ENCODE measurements at places on chromosomes 6 and 20.
A peak's percentile ranks its signal among the peaks of the same experiment; 100 is the strongest.

GRCh38 chr6:53124131-53124800 lies 24.4 kb downstream of the GCM1 start:
- DNase-seq = no peak

GRCh38 chr6:118187568-118188164 lies 280.6 kb downstream of the SLC35F1 start:
- no peak for DNase-seq

DNA sequence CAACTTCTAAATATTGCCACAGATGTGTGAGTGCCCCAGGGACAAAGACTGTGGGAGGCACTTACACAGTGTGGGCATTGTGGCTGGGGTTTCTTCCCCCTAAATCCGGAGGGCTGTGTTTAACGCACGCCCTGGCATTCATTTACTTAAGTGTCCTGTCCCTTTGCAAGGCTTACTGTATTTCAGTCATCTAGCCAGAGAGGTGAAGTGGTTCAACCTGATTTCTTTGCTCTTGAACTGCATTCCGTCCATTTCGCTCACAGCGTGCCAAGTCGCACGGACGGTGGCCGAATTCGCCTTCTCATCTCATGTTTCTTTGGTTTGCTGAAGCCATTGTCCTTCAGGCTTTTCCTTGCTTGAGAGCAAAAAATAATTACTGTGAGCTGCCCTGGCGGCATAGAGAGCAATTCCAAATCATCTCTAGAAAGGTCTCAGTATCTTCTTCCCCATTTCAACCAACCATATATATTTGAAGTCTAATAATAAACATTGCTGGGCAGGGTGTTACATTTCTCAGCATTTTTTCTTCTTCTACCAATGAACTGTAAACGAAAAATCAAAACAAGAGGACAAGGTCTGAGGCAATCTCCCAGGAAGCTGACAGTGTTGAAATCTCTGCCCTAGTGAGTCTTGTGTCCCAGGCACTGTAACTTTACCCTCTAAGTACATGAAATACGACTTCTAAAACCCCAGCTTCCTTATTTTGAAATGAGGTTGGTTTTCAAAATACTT lies 16.9 kb downstream of the SYTL3 start:
- DNase-seq = no peak

- DNase-seq = no peak
Observed at GRCh38 chr20:34997131-34997561, 41.5 kb downstream of the MYH7B start.

DNA sequence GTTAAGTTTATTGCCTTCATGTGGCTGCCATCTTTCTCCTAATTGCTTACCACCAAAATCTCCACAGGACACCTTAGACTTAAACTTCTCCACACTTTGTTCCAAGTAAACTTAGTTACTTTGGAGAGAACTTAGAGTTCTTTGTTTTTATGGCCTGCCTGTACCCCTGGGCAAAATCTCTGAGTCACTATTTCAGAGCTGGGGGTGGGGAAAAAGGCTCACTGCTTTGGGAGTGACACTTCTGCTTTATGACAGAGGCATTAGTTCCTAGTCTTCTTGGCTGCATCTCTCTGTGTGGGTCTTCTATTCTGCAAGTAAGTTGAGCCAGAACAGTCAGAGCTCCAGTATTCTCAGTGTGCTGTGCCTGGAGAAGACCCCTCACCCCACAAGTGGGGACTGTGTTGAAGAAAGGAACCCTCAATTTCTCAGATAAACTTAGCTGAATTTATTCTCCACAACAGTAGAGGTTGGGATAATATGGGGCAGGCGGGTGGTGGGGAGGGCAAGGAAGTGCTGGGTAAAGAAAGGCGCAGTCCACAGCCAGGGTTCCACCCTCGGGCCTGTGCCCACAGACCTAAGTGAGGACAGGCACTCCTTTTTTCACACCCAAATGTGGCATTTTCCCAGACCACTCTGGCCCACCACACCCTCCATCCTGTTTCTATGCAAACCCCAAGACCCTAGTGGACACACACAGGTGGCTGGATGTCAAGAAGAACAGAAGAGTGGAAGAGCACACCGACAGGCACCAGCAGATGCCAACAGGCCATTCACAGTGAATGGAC lies 636.6 kb upstream of the MAN1A1 start:
- no peak for DNase-seq

- no peak for DNase-seq
Observed at GRCh38 chr6:167766986-167767714, 59.6 kb upstream of the AFDN start.

GRCh38 chr6:39344821-39345280 lies 22.3 kb upstream of the KCNK16 start:
- DNase-seq = no peak

- no peak for DNase-seq
Observed at GRCh38 chr6:12572896-12573827, 143.4 kb upstream of the PHACTR1 start.

GRCh38 chr20:16066571-16066970 lies 506.7 kb downstream of the KIF16B start:
- no peak for DNase-seq

DNA sequence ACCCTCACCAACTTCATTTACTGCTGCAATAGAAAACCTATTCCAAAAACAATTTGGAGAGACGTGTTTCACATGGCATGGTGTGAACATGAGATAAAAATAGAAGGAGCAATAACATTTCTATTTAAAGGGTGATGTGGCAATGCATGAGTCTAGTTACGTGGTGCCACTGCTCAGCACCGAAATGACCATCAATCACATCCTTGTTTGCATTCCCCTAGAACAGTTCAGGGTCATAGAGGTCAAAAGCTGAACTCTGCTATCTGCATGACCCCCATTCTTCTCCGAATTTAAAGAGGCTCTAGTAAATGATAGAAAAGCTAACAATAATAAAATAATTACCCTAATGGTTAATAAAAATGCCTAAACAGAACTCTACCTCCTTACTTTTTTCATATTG lies 29.5 kb downstream of the ROS1 start:
- no peak for DNase-seq

DNA sequence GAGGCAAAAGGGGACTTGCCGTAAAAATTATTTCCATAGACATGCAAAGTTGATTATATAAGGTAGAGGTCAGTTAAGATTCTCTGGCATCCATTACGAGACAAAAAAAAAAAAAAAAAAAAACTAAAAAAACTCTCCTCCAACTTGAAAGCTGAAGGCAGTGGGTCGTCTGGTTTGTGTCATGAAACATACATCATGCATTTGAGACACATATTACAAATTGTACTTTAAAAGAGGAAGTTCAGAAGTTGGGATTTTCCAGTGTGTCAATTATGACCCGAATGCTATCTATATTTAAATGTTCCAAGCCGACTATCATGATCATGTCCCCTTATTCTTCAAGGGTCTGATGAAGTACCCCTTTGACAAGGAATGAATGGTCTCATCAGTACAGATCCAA lies 125.1 kb downstream of the ZNF217 start:
- no peak for DNase-seq

- DNase-seq = no peak
Observed at GRCh38 chr6:63560801-63561287, 11.4 kb upstream of the LOC128125822 start.

DNA sequence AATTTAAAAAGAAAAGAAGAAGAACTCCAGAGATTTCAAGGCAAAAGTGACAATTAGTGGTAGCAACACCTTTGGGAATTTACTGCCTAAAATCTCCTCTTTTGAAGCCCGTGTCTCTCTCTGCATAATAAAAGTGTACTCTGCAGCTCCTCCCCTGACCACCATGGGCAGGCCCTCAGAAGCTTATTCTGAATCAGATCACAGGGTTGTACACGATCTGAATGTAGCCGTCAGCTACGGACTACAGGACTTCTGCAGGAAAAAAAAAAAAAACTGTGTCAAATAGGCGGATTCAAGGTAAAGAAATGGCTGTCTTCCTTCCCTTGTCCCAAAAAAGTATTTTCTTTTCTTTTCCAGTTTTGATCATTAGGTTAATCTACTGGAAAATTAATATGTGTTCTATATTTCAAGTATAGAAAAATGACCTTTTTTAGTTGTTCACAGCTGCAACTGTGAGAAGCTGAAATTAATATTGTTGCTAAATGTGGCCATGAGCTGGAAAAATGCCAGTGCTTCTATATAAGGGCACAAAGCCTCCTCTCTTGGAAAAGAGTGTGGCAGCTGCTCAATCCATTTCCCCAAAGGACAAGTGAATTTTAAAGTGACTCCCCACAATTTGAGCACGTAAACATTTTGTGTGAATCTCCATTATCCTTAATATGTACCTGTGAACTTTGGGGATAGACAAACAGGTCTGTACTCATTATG lies 397.4 kb downstream of the C6orf118 start:
- peak; percentile 97 for DNase-seq

- DNase-seq = no peak
Observed at GRCh38 chr6:149064660-149065015, 252.9 kb upstream of the TAB2 start.

DNA sequence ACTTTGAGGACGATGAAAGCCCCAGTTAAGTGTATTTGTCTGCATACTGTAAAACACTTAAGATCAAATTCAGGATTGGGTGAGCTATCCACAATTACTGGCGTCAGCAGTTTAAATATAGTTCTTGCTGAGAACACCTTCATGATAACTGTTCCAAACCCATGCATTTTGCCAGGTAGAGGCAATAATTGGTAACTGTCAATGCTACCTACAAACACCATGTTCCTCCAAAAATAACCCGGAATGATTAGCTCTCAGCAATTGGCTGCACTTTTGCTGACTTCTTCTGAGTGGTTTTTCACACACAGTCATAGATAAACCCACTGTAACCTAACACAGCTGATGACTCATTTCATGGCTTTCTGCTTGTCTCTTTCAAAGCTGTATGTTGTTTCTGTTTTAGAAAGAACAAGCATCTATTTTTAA lies 1358.6 kb upstream of the GJE1 start:
- no peak for DNase-seq

DNA sequence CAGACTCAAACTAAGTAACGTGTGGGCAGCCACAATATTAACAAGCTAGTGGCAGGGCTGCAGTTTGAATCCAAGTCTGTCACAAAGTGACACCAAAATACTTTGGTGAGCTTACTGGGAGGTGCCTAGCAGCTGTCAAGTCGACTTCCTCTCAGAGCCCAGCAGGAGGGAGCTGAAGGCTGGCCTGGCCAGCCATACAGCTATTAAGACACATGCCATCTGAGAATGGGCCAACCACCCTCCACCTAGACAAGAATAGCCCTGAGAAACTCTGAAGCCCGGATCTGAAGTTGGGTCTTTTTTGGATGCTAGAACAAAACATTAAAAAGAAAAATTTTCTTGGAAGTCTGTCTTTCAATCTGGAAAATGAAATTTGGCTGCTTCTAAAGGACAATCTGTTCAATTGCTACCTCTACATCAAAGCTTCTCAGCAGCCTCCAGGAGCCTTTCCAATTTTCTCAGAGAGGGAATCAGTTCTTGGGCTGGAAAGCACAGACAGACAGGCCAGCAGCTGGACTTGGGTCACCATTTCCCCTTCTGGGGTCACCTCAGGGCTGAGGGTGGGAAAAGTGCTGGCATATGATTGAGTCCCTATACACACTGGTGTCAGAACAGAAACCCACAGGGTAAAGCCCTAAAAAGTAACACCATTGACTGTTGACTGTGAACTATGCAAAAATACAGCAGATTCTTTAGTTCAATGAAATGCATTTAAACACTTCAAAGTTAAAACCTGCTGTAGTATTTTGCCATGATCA lies 42.9 kb downstream of the UQCC1 start:
- DNase-seq = no peak

GRCh38 chr6:27838058-27838944 lies 73.9 kb downstream of the OR2B2 start:
- DNase-seq = peak; percentile 99

DNA sequence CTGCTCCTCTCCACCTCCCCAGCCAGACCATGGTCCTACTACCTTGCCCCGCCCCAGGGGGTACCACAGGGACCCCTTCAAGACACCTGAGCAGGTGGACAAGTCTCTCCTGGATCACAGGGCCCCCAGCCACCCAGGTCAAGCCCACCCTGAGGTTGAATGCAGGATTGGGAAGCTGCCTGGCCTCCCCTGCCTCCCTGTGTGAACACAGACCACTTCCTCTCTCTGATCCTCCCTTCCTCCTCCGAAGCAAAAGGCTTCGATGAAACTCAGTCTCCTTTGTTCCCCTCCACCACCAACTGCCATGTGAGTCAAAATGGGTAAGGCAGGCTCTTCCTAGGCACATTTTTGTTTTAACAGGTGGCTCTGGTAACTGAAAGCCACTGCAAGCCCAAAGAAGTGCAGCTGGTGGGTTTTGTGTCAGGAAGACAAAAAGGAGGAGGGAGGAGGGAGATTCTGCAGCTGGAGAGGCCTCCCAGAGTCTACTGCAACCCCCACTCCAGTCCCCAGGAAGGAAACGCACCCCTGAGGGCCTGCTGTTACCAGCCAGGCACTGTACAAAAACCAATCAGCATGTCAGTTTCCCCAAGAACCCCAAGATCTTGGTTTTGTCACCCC lies 5.4 kb downstream of the ADA start:
- DNase-seq = peak; percentile 46

DNA sequence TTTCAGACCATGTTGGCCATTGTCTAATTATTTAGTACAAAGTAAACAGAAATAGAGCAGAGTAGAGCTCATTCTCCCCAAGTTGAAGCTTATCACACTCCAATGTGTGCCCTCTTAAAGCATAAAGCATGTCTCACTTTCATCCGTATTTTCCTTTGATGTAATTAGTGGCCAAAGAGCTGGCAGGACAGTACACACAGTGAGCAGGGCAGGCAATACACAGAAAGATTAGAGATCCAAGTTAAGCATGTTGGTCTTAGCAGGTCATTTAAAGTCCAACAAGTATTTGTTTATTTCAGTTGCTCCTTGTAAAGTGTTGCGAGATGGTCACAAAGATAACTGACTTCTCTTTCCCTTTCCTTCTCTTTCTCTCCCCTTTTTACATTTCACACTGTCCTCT lies 47.2 kb downstream of the RFX6 start:
- DNase-seq = no peak

- no peak for DNase-seq
Observed at GRCh38 chr6:18186033-18186432, 30.8 kb downstream of the KDM1B start.

DNA sequence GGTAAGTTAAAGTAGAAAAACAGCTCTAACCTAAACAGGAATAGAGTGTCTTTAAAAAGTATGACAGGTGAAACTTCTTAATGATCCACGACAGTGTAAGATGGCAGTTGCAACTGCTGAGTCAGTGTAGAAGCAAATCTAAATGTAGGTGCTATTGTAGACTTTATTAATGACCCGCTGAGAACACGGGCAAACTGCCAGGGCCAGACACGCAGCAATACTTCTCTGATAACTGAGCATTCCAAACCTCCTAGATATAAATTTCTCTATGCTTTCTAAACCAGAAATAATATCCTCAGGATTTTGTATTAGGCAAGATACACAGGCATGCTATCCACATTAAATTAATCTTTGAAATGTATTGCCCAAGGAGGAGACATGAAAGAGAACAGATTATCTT lies 1076.4 kb downstream of the HACE1 start:
- peak; percentile 82 for DNase-seq

GRCh38 chr6:121443971-121444541 lies 8.6 kb downstream of the GJA1 start:
- DNase-seq = no peak

DNA sequence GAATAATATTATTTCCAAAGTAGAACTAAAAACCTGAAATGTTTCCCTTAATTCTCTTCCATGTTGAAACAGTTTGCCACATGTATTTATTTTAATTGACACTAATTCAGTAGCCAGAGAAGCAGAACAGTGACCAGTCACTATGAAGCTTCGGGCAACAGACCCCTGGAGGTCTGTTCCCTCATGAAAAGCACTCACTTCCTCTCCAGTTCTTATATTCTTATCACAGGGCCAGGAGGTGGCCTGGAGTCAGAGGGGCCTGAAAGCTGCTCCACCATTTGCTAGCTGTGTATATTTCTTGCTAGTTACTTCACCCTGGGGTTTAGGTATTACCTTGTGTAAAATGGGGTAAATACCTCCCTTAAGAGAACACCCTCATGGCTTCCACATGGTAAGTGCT lies 49.1 kb downstream of the MAP7 start:
- DNase-seq = no peak
